ENCODE measurements at places on chromosomes 4 and X.

- DNase-seq: no peak
These were observed 27.3 kb downstream of the DDX60 start for GRCh38 chr4:168291242-168291641.

DNA sequence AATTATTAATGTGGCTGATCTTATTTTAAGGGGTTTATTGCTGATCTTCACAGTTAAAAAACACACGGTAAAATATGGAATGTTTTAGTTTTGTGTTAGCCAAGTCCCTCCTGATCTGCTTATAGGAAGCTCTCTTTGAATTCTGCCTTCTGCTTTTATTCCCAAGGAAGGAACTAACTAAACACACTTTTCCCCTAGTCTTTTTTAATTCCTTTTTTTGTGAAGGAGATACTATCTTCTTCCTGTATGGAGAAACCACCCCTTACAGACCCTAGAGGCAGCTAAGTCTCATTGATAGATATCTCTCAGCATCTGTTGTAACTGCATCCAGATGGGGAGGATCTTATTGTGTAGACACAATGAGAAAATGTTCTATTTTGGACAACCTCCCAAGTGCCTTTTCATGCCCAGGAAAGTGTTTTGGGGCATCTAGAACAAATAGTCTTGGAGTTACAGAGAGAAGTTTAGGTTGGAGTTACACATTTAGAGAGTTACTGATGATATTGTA, 64.4 kb downstream of the AFF1 start:
- DNase-seq: no peak

DNA sequence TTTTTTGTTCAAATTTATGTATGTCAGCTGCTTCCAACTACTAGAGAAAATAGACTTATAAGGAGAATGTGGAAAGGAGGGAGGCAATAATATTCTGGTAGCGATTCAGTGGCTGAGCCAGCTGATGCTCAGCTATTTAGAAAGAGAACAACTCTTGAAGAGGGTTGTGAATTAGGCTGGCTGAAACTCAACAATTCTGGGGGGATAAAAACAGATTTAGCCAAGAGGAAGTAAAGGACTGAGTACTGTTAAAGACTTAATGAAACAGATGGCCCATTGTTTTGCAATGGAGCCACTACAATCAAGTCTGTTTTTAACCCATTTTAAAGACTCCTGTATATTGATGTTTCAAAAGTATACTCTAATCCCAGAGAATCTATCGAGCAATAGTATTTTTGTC, 1058.9 kb downstream of the C4orf33 start:
- no peak for DNase-seq

GRCh38 chr4:128855621-128856020, 46.1 kb downstream of the JADE1 start:
- DNase-seq: no peak

GRCh38 chrX:24055043-24055356, 244 bp downstream of the EIF2S3 start:
- no peak for DNase-seq

DNA sequence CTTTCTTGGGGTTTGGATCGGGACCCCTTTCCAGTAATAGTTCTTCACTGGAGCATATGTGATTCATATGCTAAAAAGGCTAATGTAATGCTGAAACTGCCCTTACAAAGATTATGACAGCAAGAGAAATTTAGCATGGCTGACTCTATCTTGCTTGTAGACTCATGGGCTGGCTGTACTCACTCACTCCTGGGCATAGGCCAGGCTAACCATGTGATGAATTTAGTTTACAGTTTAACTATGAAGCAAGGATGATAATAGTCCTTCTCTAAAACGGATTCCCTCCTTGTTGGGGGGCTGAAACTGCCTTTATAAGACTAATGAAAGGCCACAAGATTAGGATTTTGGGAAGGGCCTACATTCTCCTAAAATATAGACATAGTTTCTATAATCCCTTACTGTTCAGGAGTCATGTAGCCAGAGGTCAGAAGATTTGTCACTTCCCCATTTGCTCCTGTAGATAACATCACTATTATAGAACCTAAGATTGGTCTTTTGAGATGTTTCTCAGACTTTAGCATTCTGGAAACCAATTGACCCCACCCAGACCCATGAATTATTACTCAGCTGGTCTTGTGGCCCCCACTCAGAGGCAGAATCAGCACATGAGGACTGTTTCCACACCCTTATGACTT, 20.8 kb upstream of the CEP135 start:
- DNase-seq: no peak

GRCh38 chrX:15616531-15616930, 15.8 kb upstream of the ACE2 start:
- no peak for DNase-seq

DNA sequence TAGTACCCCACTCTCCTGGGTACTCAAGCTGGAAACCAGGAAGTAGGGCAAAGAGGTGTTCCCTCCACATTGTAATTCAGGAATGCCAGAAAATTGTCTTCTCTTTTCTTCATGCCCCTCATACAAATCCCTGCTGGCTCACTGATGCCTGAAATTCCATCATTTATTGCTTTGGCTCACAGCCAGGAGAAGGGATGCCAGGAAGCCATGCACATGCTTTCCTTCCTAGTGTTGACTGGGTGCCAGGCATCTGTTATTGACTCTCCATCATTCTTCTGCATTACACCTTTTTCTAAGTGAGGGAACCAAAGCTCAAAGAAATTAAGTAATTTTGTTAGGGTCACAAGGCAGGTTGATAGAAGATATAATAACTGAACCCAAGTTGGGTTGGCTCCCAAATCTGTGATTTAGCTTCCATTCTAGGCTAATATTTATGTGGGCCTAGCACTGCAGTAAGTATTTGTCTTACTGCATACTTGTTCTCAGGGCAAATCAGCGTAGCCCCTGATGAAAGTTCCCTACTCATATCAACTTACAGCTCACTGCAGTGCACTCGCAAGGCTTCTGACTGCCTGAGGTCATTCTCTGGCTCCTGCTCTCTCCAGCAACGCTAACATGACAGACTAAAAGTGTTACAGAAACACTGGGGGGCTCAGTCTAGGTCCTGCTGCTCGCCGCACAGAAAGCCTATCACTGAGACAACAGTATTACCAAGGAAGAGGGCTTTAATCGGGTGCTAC, 89.0 kb downstream of the TRAPPC11 start:
- DNase-seq: no peak

Data from stimulated activated naive CD4-positive, alpha-beta T cell treated with Interleukin-2 at 50 U/mL for 16 hours (primary cell).